ENCODE measurements at places on chromosomes 3 and 15. TPM values are rescaled to one million over a fixed set of nuclear protein-coding genes. Genes with fewer than 3 reads are reported as not detected.

Gene GOLGA6A
- under 0.01 TPM for total RNA-seq

Gene ZNF501
- 4.5 TPM for total RNA-seq

Gene NMNAT3
- 0.19 TPM for total RNA-seq

Gene TRIM69
- 11.7 TPM for total RNA-seq

Gene SERPINI2
- total RNA-seq: not detected

Gene TUSC7
- total RNA-seq: not detected
